ENCODE measurements at places on chromosomes 12 and 14.

DNA sequence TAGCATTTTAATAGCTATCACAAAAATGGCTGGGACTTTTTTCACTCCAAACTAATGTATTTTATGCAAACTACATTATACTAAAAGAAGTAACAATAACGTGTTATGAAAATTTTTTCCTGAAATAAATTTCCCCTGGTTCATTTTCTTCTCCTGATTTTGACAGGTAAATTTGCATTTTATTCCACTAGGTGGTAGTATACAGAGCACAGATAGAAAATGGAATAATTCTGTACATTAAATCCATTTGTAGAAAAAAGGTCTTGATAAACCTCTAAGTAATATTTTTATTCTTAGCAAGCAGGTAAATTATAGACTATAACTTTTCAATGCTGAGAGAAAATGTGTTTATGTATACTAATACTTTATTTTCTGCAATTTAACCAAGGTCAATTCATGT is 96.5 kb downstream of the BCAT1 start:
- DNase-seq: no peak

DNA sequence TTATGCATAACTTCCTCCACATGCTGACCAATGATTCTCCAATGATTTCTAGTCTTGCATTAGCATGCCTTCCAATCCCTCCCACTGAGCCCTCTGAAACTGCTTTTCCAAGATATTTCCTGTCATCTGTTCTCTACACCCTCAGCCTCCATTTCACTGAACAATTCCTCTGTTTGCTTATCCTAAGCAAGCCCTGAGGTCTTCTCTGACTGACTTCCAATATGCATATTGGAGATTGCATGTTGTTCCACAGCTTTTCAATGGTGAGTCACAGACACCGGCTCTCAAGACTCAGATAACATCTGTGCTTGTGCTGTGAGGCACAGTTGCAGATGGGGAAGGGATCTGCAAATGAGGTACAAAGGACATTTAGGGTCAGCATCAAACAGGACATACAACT is 141.0 kb downstream of the SLC16A7 start:
- DNase-seq: no peak

DNA sequence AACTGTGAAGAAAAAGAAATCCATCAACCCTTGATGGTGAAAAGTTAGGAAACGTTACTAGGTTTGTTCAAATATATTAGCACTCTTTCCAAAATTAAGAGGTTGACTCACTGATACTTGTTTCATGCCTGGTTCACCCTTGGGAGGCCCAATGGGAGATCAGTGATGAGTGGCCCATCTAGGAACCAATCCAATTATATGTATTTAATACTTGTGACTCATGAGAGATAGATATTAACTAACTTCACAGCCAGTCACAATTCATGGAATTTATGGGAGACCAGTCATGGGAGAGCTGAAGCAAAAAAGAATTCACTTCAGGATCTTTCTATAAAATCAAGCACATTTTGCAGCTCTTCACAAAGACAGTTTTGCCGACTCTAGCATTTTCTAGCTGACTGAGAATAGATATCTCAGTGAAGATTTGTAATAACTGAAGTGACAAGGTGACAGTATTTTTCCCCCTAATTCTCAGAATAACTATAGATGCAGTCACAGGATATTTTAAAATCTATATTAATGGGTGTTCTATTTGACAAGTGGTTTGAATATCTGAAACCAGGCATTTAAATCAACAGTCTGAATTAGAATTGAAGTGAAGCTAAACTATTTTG is 230.2 kb downstream of the EPS8 start:
- DNase-seq: no peak

DNA sequence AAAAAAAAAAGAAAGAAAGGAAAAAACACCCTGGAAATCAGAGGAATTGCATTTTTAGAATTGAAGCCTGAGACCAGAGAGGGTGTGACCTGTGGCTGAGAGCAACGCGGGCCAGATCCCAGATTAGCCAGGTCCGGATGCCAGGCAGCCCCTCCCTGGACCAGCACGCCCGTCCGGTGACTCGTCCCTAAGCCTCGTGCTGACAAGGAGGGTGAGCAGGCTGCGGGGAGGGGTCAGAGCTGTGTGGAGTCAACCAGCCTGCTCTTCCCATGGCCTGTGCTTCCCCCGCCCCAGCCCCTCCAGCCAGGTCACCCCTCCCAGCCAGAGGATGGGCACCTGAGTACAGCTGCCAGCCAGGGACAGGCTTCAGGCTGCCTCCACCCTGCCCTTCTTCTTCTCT is 4.2 kb upstream of the KLC1 start:
- peak; percentile 92 for DNase-seq

DNA sequence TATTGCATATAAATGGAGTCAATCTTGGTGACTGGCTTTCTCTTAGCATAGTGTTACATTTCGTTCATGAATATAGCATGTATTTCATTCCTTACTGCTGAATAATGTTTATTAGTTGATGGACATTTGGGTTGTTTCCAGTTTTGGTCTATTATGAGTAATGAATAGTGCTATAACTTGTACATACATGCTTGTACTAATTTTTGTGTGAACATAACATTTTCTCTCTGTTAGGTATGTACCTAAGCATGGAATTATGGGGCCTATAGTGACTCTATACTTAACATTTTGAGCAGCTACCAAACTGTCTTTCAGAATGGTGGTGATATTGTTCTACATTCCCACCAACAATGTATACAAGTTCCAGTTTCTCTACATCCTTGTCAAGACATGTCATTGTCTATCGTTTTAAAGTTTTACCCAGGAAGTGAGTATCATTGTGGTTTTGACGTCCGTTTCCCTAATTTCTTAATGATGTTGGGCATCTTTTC is 23.1 kb downstream of the ATP2A2 start:
- DNase-seq: no peak

- DNase-seq: no peak
These were observed 187.8 kb upstream of the KRR1 start for GRCh38 chr12:75699251-75699650.

DNA sequence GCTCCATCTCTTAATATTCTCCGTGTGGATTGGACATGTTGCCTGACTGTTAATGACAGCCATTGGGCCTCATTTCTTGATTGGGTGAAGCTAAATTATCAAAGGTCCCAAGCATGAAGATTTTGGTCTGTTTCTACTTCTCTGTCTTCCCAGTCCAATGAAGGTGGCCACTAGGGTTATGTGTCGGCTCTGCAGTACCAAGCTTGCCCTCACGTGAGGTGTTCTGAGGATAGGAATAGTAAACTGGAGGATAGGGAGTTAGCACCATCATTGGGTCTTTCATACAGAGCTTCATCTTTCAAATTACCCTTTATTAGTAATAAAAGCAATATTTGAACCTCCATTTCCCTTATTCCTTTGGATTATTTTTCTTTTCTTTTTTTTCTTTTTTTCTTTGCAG is 21.9 kb upstream of the BICD1 start:
- no peak for DNase-seq

DNA sequence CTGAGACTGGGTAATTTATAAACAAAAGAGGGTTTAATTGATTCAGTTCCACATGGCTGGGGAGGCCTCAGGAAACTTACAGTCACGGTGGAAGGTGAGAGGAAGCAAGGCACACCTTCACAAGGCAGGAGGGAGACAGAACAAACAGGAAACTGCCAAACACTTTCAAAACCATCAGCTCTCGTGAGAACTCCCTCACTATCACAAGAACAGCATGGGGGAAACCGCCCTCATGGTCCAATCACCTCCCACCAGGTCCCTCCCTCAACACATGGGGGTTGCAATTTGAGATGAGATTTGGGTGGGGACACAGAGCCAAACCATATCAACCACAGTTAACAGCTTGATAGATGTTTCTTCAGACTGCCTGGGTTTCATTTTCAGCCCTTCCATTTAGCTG is 6.2 kb upstream of the GNPNAT1 start:
- no peak for DNase-seq

DNA sequence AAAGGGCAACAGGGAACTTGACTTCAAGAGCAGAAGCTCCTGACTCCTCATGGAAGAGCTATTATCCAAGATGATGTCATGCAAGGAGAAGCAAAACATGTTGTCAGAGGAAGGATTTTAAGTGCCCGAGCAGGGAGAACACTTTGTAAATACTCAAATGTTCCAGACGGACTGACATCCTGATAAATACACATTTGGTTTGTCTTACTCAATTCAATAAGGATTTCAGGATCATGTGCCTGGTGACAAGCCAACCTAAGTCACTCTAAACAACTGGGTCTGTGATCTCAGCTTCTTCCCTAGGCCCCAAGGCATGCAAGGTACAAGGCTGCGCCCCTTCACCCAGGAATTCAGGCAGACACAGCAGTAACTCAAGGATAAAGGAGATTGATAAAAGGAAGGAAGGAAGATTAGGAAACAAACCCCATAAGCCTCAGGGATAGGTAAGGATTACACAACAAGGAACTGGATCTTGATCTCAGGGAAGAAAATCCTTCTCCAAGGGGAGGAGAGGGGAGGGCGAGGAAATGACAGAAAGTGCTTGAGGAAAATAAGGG is 26.8 kb upstream of the CEBPE start:
- DNase-seq: no peak

DNA sequence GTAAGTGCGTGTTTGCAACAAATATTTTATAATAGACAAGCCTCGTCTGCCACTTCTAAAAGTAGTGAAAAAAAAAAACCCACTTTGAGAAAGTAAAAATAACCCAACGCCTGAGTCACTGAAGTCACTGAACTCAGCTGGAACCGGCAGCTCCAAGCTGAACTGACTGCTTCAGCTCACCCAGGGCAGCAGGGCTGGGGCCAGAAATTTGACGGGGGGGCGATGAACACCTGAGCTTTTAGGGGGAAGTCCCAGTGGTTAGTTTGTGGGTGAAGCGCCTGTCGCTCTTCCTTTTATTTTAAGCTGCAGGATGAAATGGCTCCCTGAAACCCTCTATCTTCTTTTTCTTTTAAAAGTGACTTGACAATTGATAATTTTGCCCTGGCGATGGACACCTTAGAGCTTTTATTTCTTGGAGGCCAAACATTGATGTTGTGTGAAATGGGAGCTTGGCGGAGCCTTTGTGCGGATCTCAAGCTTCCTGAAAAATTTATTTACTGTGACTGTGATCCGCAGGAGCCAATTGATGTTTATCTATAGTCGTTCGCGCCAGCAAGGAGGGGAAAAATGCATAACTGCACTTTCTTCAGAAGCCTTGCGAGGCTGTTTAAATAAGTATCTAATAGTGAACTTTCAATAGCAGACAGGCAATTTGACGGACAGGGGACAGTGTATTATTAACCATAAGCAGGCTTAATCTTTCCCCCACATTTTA is 173.2 kb upstream of the MYL2 start:
- no peak for DNase-seq

DNA sequence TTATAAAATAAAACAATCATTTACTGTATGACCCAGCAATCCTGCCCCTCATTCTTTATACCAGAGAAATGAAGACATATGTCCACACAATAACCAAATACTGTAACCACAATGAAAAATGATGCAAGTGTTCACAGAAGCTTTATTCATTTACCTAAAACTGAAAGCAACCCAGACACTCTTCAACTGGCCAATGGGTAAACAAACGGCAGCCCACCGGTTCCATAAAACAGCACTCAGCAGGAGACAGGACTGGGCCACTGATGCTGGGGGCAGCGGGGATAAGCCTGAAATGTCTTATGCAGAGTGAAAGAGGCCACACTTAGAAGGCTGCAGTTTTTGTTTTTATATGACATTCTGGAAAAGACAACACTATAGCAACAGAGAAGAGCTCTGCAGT is 15.1 kb downstream of the DDX51 start:
- DNase-seq: no peak

DNA sequence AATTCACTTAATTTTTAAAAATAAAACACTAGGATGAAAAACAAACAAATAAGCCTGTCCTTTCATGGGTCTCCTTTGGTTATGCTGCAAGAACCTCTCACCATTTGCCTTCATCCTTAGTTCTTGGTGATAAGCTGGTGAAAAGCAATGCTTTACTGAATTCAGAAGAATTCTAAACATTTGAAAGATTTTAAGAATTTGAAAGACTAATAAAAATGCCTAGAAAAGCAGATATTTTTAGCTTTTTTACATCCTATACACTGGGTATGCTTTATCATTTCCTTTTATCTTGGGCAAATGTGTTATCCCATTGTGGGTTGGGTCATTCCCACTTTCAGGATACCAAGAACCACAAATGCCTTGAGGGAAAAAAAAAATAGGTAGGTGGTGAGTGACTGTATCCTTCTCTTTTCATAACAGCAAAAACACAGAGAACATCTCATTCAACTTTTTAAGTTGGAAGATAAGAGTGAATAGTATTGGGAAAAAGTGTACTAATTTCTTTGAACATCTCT is 197.1 kb upstream of the ABCD2 start:
- no peak for DNase-seq

- peak; percentile 19 for DNase-seq
These were observed 182.9 kb downstream of the KIF26A start for GRCh38 chr14:104321088-104321801.

- no peak for DNase-seq
These were observed 125.0 kb downstream of the PIWIL1 start for GRCh38 chr12:130462558-130463274.

- DNase-seq: no peak
These were observed 21.2 kb upstream of the ELK3 start for GRCh38 chr12:96172981-96173380.

- no peak for DNase-seq
These were observed 81.3 kb downstream of the DNAI7 start for GRCh38 chr12:25113651-25114050.

DNA sequence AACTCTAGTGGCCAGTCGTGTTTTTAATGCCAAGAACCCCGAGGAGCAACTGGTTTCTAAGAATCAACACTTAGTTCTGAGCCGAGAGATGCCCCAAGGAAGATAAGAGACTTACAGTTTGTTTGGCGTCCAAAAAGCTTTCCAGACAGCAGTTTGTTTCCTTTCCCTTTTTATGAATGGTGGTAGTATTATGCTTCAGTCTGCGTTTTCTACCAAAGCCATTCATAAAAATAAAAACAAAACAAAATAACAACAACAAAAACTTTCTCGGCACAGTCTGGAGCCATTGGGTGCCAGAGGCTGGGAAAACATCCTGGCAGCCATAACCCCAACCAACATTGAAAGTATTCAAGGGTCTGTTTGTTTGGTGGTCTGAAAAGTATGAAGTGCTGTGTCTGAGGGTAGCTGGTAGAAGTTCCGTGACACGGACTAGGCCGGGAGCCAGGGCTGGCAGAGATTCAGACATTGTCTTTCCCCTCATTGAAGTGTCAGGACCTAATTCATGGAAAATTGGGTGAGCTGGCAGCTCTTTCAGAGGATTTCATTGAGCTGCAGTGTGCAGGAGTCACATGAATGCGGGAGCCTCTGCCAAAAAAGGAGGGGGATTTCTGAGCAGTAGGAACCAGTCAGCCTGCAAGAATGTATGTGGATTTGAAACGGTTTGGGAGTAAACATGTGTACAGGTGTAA is 124.2 kb downstream of the HMGA2 start:
- DNase-seq: peak; percentile 68
